Stimulated activated CD4-positive, alpha-beta T cell treated with anti-CD3 and anti-CD28 coated beads, Interleukin-15, amount 100 ng/mL, for 1 hour (primary cell): ENCODE measurements at places on chromosomes 3 and 15.

DNA sequence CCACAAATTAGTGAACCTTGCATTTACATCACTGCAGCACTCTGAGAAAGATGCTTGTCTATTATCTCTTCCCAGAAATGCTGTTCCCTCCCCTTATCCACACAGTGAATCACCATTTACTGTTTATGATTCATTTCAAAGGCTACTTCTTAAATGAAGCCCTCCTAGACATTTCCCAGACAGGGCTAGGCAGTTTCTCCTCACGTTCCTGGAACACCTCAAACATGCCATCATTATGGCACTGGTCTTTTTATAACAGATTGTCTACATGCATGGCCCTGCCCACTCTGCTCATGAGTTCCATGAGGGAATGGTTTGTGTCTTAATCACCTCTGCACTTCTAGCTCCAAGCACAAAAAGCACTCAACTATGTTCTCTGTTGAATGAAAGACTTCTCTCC lies 32.2 kb upstream of the TM2D3 start:
- no peak for DNase-seq

GRCh38 chr3:149128821-149129220 lies 617 bp upstream of the HPS3 start:
- no peak for DNase-seq

DNA sequence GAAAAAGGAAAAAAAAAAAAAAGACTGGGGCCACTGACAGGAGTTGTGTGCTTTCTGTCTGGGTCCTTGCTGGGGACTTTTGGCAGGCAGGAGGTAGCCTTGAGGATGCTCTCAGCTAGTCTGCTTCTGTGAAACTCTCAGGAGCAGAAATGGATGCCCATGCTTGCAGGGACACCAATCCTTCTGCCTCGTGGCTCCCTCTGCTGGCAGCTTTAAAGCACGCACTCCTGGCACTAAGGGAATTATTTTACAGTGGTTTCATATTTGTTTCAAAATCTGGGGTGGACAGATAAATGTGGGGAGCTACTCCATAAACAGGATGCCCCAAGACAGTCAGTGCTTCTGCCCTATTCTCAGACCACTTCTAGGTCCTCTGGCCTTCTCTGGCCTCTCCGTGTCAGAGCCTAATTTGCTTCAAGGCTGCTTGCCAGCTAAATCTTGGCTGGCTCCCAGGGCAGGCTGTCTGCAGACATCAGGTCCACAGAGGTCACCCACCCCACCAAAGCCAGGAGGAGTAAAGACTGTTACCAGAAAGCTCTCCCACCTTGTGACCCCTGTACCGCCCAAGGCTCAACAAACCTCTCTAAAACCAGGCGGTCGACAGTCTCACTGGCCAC lies 17.1 kb downstream of the TRAIP start:
- peak; percentile 55 for DNase-seq

DNA sequence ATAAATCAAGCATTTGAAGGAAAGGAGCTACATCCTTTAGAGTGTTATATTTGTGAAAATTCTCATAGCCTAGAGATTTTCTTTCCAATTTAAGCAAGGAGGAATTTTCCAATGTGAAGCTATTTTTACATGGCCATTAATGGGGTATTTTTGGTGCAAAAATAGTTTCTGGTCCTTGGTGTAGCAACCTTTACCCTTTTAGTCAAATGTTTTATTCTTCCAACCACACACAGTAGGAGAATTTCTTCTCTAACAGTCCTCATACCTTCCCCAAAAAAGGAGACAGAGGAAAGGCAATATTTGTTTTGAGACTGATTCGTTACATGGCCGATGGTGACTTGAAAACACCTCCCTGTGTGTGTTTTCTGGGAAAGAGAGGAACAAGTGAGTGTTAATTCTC lies 261.2 kb downstream of the PTPRG start:
- no peak for DNase-seq

DNA sequence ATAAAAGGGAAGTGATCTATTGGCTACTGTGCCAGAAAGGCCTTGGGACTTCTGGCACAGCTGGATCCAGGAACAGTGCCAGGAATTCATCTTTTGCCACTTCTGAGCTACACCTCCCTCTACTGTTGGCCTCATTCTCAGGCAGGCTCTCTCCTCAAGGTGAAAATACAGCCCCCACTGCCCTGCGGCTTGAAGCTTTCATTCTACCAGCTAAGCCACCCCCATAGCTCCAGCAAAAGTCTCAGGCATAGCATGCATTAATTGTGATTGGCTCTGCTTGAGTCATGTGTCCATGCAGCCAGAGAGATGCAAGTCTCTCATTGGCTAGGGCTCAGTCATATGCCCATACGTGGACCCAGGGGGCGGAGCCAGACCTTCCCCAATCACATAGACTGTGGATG lies 142.4 kb downstream of the TPRA1 start:
- no peak for DNase-seq

- DNase-seq, result no peak
Observed at GRCh38 chr15:41104234-41104633, 11.8 kb downstream of the INO80 start.

GRCh38 chr3:100352296-100353231 lies 18.0 kb downstream of the NIT2 start:
- no peak for DNase-seq

DNA sequence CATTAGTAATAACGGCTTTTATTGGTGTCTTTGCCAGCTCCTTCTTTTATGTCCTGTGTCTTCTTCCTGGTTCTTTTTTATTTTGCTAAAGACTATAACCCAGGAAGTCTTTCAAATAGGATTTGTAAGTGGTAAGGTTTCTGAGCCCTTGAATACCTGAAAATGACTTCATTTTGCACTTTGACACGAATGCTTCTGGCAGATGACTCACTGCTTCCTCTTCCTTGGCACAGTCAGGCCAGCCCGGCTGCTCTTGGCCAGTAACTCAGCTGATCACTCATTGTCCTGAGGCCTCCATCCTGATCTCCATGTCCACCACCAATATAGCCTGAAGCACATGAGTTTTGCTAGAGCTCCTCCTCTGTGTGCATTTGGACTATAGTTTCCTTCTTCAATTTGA lies 48.7 kb upstream of the NR2E3 start:
- DNase-seq, result no peak

DNA sequence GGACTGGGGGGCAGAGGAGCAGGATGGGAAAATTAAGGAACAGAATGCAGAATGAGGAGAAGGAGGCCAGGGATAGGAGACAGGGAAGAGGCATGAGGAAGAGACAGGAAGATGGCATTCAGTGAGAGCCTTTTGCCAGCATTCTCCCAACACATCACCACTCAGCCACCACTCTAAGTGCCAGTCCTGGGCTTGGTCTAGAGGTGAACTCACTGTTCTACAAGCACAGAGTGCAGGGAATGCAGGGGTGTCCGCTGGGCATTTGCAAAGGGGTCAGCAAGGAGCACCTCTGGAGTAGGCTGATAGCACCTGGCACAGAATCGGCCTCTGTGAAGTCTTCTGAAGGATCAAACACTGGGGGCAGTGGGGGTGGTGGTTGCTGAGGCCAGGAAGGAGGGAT lies 14.6 kb upstream of the IGDCC3 start:
- DNase-seq, result no peak

DNA sequence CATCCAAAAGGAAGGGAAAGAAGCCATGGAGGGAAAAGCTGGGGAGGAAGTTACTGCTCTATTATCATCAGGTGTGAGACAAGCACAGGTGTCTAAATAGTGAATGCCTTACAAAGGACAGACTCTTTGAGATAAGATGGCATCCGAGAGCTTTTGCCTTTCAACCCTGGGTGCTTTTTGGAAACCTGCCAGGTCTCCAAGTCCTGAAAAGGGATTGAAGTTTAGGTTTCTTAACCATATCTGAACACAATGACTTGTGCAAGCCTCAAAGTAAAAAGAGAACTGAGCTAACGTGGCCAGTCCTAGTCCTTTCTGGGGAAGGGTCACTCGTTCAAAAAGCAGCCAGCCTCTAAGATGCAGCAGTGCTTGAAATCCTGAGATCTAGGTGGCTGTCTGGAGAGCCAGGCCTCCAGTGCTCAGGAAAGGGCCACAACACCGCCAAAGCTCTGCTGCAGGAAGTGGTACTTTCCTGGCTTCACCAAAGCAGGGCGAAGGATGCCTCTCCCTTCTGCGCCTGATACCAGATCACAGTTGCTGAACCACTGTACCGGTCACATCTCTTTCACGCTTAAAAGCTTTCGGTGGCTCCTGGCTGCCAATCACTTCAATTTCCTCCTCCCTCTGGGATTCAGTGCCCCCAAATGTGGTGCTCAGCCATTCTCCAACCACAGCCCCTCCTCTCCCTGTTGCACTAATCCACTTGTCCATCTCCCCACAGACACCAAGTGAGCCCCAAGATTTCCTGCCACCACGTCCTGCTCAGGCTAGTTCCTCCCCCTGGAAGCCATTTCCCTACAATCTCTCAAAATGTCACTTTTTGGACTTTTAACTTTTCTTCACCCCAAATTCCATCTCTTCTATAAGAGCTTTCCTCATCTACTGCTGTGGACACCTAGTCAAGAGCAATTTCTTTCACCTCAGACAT lies 104.1 kb upstream of the LPP start:
- no peak for DNase-seq

DNA sequence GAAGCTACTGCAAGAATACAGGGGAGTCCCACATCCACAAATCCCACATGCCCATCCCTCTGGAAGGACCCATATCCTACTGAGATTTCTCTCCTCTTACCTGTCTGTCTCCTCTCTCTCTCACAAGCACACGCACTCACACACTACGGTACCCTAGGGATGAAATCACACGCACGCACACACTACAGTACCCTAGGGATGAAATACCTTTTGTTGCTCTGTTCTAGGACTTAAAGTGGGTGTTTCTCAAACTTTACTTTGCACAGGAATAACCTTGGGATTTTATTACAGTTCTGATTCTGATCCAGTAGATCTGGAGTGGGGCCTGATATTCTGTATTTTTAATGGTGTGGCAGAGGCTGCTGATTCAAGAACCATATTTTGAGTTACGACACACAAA lies 622.2 kb upstream of the ZNF385D start:
- no peak for DNase-seq

- DNase-seq, result no peak
Observed at GRCh38 chr15:101551696-101552591, 62.4 kb upstream of the PCSK6 start.

DNA sequence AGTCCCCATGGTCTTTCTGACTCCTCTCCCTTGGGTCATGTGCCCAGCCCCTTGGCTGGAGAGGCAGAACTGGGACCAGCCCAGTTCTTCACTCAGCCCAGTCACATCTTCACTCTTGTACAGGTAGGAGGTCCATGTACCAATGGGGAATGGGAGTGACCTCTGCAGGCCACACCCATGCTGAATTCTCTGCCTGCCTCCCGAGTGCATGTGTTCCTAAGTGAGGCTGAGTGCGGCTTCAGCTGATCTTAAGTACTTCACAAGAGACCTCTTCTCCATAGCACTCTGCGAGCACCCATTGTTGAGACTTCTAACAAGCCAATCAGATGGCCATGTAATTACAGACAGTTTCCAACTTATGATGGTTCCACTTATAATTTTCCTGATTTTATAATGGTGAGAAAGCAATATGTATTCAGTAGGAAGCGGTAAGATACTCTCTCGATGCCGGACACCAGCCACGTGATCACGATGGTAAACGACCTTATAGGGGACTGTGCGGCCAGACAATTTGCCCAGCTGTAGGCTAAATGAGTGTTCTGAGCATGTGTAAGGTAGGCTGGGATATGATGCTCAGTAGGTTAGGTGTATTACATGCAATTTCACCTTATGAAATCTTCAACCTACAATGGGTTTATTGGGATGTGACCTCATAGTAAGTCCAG lies 112.1 kb downstream of the KLF13 start:
- DNase-seq, result no peak
